ENCODE measurements at places on chromosomes 16 and 17.

DNA sequence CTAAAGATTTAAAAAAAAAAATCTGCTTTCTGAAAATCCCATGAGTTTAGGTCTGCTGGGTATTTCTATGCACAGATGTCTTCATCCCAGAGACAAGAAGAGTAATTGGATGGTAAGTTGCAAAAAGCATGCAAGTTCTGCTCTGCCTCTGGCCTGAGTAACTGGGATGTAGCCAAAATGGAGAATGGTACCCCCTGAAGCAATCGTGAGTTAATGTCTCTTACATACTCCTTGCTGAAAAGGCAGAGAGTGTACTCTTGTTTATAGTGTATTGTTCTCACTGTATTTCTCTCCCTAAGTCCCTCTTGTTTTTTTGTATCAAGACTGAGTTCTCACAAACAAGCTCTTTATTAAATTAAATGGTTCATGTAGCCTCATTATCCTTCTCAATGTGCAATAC is 259.0 kb downstream of the IRX3 start:
- no peak for DNase-seq

DNA sequence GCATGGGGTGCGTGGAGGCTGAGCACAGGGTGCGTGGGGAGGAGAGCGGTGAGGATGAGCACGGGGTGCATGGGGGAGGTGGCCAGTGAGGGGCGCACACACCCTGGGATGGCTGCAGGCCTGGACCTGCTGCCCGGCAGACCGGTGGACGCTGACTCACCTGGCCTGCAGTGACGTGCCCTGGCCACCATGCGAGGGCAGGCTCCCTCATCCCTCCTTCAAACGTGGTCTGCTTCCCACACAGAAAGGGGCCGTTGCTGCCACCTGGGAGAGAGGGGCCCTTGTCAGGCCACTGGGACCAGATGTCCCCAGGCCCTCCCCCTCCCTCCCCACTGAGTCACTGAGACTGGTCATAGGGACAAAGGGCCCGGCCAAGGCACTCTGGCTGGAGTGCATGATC is 20.1 kb upstream of the APRT start:
- no peak for DNase-seq

DNA sequence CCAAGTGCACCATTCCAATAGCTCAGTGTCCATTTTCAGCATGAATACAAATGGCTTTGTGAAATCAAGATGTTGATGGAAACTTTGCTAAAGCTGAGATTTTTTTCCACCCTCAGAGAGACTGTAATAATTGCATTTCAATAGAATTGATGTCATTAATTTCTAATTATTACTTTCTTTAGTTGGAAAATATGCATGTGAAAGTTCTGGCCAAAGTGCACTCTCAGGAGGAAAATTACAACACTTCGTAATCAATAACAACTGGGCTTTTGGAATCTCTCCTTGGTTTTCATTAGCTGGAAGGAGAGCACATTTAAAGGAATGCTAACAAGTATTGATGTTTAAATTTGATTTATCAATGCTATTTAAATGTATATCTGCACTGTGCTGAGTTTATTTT is 529.5 kb upstream of the CDH8 start:
- no peak for DNase-seq

- peak; percentile 65 for DNase-seq
Observed at GRCh38 chr16:81696961-81697615, 82.0 kb upstream of the PLCG2 start.

GRCh38 chr16:58863042-58863441 is 128.9 kb upstream of the GOT2 start:
- DNase-seq, result no peak

- no peak for DNase-seq
Observed at GRCh38 chr16:81224824-81225223, 13.7 kb upstream of the BCO1 start.

DNA sequence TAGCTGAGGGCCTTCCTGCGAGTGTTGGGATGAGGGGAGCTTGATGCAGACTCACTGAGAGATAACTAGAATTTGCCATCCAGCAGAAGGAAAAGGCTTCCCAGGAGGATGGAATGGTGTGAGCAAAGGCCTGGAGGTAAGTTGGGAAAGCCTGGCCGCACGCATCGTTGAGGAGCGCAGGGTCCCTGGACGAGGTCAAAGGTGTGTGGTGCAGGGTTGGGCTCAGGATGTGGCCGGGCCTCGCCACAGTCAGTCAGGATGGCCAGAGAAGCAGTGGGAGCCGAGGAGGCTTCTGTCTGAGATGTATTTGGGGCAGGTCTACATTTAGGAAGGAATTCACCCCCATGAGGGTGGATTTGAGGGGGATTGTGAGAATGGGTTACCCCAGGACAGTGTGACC is 16.4 kb downstream of the DRC3 start:
- DNase-seq, result no peak

- DNase-seq, result no peak
Observed at GRCh38 chr16:86170720-86171119, 271.8 kb downstream of the IRF8 start.

DNA sequence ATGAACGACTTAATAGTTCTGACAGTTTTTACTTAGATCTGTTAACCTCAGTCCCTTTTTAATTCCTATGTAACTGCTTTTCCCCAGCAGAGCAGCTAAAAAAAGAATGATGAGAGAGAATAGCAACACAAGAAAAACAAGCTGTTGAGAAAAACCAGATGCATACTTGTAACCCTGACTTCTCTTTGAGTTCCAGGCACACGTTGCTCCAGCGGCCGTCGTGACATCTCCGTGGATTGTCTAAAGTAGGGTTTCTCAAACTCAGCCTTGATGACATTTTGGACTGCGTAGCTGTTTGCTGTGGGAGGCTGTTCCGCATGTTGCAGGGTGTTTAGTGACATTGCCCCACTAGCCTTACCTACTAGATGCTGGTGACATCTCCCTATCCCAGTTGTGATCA is 324.0 kb downstream of the SNX29 start:
- no peak for DNase-seq

- no peak for DNase-seq
Observed at GRCh38 chr17:65430209-65430833, 131.1 kb downstream of the AXIN2 start.

GRCh38 chr16:29710227-29711219 is 31.5 kb downstream of the QPRT start:
- DNase-seq, result peak; percentile 50

- DNase-seq, result no peak
Observed at GRCh38 chr17:36934692-36935630, 2.3 kb upstream of the LHX1 start.

- no peak for DNase-seq
Observed at GRCh38 chr16:27189335-27189972, 13.9 kb upstream of the KDM8 start.

- no peak for DNase-seq
Observed at GRCh38 chr17:76491271-76492122, 9.7 kb downstream of the RHBDF2 start.

DNA sequence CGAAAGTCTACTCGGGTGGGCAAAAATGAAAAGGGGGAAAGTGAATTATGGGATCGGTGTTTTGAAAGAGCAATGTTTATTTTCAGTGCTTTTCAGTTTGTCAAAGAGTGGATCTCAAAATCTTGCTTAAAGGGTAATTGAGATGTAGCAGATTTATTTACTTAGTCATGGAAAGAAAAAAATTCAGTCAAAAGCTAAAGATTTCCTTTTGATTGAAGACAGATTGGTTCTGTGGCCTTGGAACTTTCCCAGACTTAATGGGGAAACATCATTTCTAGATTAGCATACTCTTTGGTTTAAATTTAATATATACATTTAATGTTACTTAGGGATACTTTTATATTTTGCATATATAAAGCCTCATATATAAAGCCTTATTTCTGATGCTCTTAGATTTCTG is 20.6 kb downstream of the PRKAR1A start:
- no peak for DNase-seq

- no peak for DNase-seq
Observed at GRCh38 chr16:25073854-25074253, 37.7 kb upstream of the LCMT1 start.
